ENCODE measurements at places on chromosomes 5 and 9. TPM values are rescaled to one million over a fixed set of nuclear protein-coding genes. Genes with fewer than 3 reads are reported as not detected.

MEF2C gene
- 8.3 TPM for total RNA-seq

SLC1A1 gene
- total RNA-seq = 16.2 TPM

PCDHB6 gene
- 0.06 TPM for total RNA-seq

LCN15 gene
- total RNA-seq = not detected

FOXD1 gene
- 0.44 TPM for total RNA-seq

ACOT12 gene
- not detected for total RNA-seq

CCNO gene
- 0.10 TPM for total RNA-seq

NRG2 gene
- total RNA-seq = 0.05 TPM

CCDC171 gene
- total RNA-seq = 1.7 TPM

DPYSL3 gene
- 26.5 TPM for total RNA-seq

CAMK2A gene
- total RNA-seq = not detected

ANKRD18A gene
- not detected for total RNA-seq

ASTN2 gene
- 5.5 TPM for total RNA-seq

FAM200C gene
- total RNA-seq = 2.4 TPM

CFAP77 gene
- 0.25 TPM for total RNA-seq

ANKDD1B gene
- total RNA-seq = 0.31 TPM

AOPEP gene
- total RNA-seq = 27.8 TPM

FRMD3 gene
- 0.05 TPM for total RNA-seq

All from cardiac ventricle fibroblast (primary cell).